ENCODE measurements at places on chromosomes 3 and 15. TPM values are rescaled to one million over a fixed set of nuclear protein-coding genes. Genes with fewer than 3 reads are reported as not detected.

DNA sequence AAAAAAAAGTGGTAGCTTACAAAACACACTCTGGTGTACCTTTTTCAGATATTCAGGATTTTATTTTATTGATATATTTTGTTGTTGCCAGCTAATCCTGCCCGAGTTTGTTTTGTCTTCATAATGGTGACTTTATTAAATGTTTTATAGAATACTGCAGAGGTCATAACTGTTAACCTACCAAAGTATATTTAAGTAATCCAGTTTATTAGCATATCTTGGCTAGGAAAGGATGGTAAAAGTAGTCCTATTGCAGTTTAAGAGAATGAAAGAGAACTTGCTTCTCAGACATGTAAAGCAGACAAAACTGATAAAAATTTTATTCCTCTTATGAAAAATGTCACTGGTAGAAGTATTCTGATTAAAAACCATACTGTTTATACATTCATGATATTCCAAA is 59.2 kb upstream of the IGSF10 start:
- no peak for DNase-seq

- no peak for DNase-seq
These were observed 36.2 kb upstream of the LDHAL6B start for GRCh38 chr15:59170295-59171066.

DNA sequence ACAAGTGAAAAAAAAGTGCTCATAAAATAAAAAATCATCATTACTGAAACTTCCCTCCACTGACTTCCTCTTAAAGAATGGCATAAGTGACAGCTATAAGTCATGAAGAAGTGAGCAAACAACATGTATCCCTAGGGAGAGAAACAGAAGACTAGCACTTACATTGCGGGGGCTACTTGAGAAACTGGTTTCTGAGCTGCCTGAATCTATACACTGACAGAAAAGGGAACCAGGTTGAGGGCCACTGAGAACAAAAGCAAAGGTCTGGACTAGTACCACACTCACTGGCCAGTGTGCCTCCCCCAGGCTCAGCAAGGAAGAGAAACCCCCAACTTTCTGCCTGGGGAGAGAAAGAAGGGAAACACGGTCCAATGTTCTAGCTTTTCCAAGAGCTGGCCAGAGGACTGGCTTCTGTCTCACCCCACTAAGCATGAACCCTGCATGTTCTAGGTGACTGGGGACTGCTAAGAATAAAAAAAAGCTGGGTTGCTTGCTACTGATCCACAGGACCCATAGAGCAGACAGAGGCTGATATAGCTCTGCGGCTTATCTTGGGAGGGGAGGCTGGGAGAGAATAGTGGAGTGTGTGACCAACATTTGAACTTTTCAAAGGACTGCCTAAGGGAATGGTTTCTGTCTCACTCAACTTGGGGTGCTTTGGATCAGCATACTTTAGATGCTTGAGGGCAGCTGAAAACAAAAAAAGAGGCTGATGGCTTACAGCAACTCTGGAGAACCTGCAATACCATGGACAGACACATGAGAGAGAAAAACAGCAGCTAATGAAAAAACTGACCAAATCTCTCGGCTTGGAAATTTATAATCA is 8.1 kb downstream of the RAD18 start:
- DNase-seq, result no peak

- DNase-seq, result no peak
These were observed 26.3 kb upstream of the SLC28A2 start for GRCh38 chr15:45225506-45226273.

- no peak for DNase-seq
These were observed 64.5 kb downstream of the ALCAM start for GRCh38 chr3:105431200-105431599.

- no peak for DNase-seq
These were observed 521.5 kb downstream of the RSL24D1 start for GRCh38 chr15:54675241-54675640.

DNA sequence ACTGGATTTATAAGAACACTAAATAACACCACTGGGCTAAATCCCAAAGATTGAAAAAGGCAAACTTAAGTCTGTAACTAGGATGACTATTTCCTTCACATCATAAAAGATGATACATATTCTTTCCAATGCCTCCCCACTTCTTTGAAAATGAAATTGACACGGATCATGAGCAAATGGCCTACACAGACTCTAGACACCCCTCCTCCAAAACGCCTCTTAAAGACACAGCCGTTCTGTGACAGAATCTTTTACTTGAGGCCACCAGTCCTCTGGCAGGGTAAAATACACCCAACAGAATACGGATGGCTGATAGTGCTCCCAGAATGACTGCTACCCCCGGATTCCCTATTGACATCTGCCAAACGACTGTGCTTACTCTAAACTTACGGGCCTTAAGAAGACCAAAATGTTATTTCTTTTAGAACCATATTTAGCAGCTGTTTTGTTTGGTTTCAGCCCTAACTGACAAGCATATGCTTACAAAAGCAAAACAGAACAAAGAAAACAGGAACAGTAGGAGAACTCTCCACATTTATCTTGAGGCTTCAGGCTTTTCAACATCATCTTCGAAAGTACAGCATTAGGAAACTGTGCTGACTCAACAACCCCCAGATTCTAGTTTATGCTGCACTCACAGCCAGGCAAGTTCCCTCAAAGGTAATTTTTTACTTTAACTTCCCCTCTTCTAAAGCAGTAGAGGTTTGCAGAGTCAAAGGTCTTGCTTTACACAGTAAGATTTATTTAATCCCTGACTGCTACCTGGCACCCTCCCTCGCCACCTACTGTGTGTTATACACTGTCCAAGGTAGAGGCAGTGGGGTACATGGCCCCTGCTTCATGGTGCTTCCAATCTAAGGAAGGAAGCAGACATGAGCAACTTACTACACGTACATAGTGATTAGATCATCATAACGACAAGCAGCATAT is 84.3 kb downstream of the TNIK start:
- DNase-seq, result no peak

GRCh38 chr3:46080124-46080968 is 53.1 kb upstream of the XCR1 start:
- DNase-seq, result no peak

- DNase-seq, result no peak
These were observed 42.5 kb downstream of the MCF2L2 start for GRCh38 chr3:183385698-183386613.

- DNase-seq, result no peak
These were observed 134.3 kb downstream of the NSMCE3 start for GRCh38 chr15:29135309-29135657.

DNA sequence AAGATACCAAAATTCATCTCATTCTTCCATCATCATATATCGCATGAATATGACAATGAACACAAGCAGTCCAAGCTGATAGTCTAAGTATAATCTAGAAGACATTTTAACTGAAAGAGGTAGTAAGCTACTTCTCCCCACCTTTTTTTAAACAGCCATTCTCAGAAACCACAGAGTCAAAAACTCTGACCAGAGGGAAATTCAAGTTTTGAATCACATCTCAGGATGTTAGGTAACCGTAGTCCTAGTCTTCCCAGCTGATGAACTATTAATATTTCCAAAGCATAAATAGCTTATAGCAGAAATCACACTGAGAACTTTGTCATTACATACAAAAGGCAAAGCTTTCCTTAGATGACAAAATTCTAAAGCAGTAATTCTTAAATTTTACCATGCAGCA is 25.8 kb downstream of the NPTN start:
- DNase-seq, result no peak

DNA sequence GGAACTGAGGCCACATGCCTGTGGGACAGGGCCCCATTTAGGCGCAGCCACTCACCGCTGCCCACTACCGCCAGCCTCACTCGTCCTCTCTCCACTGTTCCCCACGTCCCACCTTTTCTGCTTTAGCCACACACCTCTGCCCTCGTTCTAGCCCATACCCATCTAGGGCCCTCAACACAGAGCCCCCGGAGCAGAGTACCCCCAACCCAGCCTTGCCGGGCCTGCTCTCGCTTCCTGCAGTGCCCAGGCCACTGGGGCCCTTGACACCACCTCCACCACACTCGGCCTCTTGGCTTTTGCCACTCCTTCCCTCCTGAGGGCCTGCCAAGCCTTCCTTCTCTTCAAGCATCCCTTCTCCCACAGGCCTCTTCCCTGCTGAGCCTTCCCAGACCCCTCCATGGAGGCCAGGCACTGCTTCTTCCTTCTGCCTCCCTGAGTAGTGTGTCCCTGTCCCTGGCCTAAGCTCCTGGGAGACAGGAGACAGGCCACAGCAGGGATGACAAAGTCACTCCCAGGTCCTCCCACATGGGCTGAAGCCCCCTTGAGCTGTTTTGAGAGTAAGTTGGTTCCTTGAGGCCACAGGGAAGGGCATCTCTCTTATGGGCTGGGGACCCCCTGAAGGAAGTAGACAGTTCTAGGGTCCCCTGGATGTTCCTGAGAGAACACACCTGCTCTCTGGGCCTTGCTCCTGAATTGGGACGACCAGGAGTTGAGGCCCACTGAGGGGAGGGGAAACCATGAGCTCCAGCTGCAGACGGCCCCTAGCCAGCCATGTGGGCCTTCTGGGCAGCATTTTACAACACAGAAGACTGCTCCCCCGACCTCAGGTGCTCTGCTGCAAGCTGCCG is 4.4 kb downstream of the PRSS50 start:
- no peak for DNase-seq

DNA sequence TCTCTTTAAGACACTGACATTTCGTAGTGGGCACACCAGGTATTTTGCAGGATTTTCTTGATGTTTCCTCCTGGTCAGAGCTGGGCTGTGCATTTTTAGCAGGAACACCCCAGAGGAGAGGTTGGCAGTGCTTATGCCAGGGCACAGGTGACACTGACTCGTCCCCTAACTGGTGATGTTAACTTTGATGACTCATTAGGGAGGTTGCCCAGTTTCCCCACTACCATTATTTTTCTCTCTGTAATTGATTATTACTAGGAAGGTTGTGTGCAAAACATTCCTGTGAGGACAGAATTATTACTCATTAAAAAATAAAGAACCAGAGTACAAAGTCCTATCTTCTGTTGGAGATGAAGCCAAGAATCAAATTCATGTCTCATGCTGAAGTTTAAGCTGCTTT is 394.5 kb downstream of the GABRG3 start:
- DNase-seq, result no peak

GRCh38 chr3:117479095-117479494 is 769.5 kb downstream of the TUSC7 start:
- no peak for DNase-seq

GRCh38 chr15:38560456-38560926 is 4.1 kb downstream of the RASGRP1 start:
- no peak for DNase-seq

- peak; percentile 85 for DNase-seq
These were observed 212.4 kb downstream of the OPA1 start for GRCh38 chr3:193805448-193805847.

GRCh38 chr15:22949074-22949547 is 31.1 kb downstream of the CYFIP1 start:
- no peak for DNase-seq

DNA sequence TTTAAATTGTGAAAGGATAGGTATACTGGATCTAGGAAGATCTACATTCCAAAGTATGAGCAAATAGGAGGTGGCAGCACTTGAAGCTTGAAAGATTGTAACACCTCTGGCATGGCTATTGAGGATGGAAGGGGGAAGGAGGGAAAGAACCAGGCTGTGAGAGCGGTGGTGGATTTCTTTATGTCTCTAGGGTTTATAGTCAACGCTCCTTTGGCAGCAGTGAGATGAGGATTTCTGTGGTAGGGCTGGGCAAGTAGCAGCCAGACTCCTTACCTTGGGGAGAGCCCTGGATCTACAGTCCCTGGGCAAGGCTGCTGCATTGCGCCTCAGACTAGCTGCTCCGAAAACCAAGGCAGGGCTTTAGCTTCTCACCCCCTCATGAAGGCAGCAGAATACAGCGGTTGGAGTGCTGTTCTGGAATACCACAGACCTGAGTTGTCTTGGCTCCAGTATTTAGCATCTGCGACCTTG is 53.2 kb downstream of the MEF2A start:
- no peak for DNase-seq

DNA sequence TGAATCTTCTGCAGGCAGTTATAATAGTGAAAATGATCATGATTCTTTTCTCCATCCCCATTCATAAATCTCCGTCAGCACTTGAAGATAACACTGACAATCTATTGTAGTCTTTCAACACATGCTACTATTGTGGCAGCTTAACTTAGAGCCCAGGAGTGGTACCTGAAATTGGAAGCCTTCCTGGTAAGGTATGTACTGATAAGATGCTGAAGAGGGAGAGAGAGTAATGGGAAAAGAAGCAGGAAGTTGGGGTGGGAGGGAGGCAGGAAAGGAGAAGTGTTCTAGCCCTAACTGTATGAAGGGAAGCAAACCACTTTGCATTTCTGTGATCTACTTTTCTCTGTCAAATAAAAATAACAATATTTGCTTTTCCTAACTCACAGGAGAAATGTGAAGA is 197.4 kb upstream of the RORA start:
- DNase-seq, result no peak

DNA sequence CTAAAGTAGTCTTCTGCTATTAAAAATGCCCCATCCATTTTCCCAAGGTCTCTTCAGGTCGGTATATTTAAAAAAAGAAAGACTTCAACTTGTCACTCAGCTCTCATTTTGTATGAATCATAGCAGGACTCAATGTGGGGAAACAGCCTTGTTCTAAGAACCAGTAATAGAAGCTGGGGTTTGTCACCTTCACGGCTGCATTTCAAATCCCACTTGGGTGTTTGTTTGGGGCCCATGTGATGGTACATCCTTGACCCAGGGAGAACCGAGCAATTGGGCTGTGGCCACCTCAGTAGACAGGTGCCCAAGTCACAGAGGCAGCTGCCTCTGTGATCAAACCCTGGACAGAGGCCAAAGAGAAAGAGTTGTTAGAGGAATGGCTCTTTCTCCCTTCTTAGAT is 70.3 kb upstream of the ARL8B start:
- no peak for DNase-seq

Gene GPX1
- total RNA-seq, result 97.9 TPM

Gene CELF6
- 1.9 TPM for total RNA-seq

Gene GOLGA8M
- total RNA-seq, result 3.6 TPM

Gene PLSCR5
- total RNA-seq, result not detected

Gene CAMK2N2
- 0.16 TPM for total RNA-seq

Gene RBP2
- total RNA-seq, result not detected

Gene H1-8
- total RNA-seq, result not detected
